ENCODE measurements at places on chromosomes 12 and 14. TPM values are rescaled to one million over a fixed set of nuclear protein-coding genes. Genes with fewer than 3 reads are reported as not detected.

SCNN1A gene
- 0.14 TPM for polyA plus RNA-seq

FICD gene
- 10.3 TPM for polyA plus RNA-seq

COX8C gene
- not detected for polyA plus RNA-seq

ADIPOR2 gene
- 8.6 TPM for polyA plus RNA-seq

IL31 gene
- polyA plus RNA-seq = not detected

BCL11B gene
- 0.71 TPM for polyA plus RNA-seq

RND1 gene
- 1.5 TPM for polyA plus RNA-seq

PLD4 gene
- 11.1 TPM for polyA plus RNA-seq

SELPLG gene
- polyA plus RNA-seq = 29.7 TPM

KRT84 gene
- polyA plus RNA-seq = not detected

INSM2 gene
- not detected for polyA plus RNA-seq

KRT82 gene
- not detected for polyA plus RNA-seq

TSPAN11 gene
- not detected for polyA plus RNA-seq

Measured in GM12878 (cell line).